ENCODE measurements at places on chromosomes 4 and X.

- DNase-seq, result no peak
These were observed 523.1 kb downstream of the IQCM start for GRCh38 chr4:149292425-149293007.

GRCh38 chrX:16210061-16210460 is 42.8 kb downstream of the MAGEB17 start:
- no peak for DNase-seq

GRCh38 chrX:4708970-4709760 is 995.7 kb upstream of the PRKX start:
- no peak for DNase-seq

GRCh38 chr4:122450847-122451246 is 5.7 kb downstream of the IL2 start:
- DNase-seq, result no peak

- DNase-seq, result no peak
These were observed 39.3 kb upstream of the CLDN34 start for GRCh38 chrX:9927698-9928482.

GRCh38 chrX:154136627-154137161 is 7.3 kb upstream of the OPN1LW start:
- peak; percentile 68 for DNase-seq

GRCh38 chrX:2316534-2316933 is 184.2 kb downstream of the DHRSX start:
- DNase-seq, result no peak

All from activated T-cell treated with anti-CD3 and anti-CD28 coated beads for 48 hours (primary cell).